ENCODE measurements at places on chromosomes 1 and 21. TPM values are rescaled to one million over a fixed set of nuclear protein-coding genes. Genes with fewer than 3 reads are reported as not detected.
A peak's percentile ranks its signal among the peaks of the same experiment; 100 is the strongest.

NHLH1 gene
- not detected for total RNA-seq

AMY1A gene
- total RNA-seq: not detected

SPRR2E gene
- 11.8 TPM for total RNA-seq

SPATA46 gene
- total RNA-seq: not detected

SLC30A1 gene
- total RNA-seq: 19.2 TPM

FAM163A gene
- total RNA-seq: 2.5 TPM

DDR2 gene
- total RNA-seq: 153 TPM

NKAIN1 gene
- not detected for total RNA-seq

LCE1A gene
- total RNA-seq: not detected

OR6K3 gene
- total RNA-seq: not detected

LCK gene
- total RNA-seq: 6.4 TPM

DNA sequence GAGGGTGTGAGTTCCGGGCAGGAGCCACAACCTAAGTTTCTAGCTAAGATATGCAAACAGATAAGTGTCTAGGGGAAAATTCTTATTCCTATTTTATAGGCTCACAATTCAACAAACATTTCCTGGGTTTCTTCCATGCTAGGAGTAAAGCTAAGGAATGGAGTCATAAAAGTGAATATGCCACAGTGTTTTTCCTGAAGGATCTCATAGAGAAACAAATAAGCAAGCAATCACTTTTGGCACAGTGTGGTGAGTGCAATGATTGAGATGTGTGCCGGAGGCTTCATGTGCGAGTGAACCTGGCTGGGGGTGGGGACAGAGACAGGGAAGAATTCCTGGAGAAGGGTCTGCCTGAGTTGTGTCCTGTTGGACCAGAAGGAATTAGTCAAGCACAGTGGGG, 147.4 kb downstream of the TENT5C start:
- no peak for DNase-seq

DNA sequence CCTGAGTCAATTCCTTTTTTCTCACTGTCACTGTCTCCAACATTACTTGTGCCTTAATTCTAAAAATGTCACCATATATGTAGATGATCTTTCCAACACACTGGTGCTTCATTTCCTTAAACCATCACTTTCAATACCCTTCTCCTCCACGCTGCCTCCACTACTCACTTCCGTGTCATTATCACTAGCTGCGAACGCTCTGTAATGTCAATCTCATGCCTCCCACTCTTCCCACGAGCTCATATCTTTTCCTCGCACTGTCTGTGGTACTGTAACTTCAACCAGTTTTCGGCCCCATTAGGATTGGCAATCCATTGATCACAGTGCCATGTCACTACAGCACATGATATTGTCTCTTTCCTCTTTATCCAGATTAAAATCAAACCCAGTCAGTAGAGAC, 61.6 kb downstream of the PLD5 start:
- no peak for DNase-seq

DNA sequence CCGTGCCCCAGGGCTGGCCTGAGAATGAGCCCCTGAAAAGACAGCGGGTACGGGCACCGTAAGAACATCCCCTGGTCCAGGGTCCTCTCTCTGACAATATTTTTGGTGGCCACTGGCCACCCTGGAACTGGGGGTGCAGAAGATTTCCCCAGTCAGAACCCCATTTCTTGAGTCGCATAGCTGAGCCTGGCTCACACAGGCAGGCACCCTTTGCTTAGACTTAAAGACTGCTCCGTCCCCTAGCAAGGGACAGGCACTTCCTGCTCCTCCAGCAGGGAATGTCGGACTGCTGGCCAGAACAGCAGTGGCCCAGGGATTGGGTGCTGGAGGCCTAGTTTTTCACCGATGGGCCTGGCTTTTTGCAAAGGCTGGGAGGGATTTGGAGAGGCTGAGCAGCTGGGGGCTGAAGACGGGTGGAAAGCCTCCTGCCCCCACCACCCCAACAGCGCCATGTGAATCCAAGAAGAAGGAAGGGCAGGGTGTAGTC, 4.3 kb downstream of the OLIG2 start:
- DNase-seq: no peak

GRCh38 chr1:39852876-39853275, 30.4 kb downstream of the TRIT1 start:
- no peak for DNase-seq

DNA sequence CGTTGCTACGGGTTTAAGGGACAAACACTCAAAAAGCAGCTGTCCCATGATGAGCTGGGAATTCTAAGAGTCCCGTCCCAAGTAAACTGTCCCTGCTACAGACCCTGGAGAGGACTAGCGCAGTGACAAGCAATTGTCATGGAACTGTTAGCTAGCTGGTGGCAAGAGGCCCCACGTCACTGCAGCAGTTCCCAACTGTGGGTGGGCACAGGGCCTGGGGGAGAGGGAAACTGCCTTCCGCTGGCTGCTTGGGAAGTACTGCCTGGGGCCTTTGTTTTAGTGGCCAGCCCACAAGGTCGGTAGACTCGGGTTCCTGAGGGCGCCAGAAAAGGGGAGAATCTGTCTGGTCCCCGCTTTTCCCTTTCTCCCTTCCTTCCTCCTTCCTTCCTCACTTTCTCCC, 97.4 kb downstream of the LACTBL1 start:
- DNase-seq: no peak

GRCh38 chr1:27682351-27682944, 10.5 kb upstream of the IFI6 start:
- no peak for DNase-seq

DNA sequence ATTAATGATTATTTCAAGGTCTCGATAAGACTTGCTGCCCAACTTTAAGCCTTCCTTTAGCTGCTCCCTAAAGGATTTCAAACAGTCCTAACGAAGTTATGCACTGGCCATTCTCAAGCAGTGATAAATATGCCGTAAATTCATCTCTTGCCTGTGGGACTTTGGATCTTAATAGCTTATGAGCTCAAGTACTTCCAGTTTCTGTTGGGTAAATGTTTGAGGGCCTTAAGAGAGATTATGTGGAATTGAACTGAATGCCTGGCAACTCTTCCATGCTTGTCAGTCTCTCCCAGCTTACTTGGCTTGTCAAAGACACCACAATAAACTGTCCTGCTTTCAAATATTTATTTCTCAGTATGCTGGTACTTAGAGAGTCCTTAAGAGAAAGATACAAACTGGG, 3.5 kb upstream of the OR10J4 start:
- DNase-seq: no peak

DNA sequence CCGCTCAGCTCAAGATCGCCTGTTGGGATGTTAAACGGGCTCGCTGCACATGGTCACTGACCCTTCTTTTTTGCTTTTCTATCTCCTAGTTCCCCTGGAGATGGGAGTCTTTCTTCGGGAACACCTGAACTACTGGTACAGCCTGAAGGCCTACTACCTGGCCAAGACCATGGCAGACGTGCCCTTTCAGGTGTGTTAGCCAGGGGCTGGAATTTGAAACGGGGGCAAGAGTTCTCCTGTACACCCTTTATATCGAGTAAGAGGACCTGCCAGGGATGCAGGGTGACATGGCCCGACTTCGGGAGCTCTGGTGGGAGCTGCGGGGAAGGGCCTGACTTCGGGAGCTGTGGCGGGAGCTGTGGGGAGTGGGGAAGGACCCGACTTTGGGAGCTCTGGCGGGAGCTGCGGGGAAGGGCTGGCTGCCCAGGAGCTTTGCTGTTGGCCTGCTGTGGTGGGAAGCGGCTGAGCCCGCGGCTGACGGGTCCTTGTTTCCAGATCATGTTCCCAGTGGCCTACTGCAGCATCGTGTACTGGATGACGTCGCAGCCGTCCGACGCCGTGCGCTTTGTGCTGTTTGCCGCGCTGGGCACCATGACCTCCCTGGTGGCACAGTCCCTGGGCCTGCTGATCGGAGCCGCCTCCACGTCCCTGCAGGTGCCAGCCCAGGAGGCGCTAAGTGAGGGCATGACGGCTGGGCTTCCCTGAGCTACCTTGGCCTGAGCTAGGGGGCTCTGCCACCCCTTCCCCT, 24.0 kb downstream of the TFF3 start:
- DNase-seq: no peak

GRCh38 chr1:153532181-153532580, 3.6 kb downstream of the S100A6 start:
- DNase-seq: no peak

GRCh38 chr1:7046314-7046713, 261.1 kb downstream of the CAMTA1 start:
- no peak for DNase-seq

DNA sequence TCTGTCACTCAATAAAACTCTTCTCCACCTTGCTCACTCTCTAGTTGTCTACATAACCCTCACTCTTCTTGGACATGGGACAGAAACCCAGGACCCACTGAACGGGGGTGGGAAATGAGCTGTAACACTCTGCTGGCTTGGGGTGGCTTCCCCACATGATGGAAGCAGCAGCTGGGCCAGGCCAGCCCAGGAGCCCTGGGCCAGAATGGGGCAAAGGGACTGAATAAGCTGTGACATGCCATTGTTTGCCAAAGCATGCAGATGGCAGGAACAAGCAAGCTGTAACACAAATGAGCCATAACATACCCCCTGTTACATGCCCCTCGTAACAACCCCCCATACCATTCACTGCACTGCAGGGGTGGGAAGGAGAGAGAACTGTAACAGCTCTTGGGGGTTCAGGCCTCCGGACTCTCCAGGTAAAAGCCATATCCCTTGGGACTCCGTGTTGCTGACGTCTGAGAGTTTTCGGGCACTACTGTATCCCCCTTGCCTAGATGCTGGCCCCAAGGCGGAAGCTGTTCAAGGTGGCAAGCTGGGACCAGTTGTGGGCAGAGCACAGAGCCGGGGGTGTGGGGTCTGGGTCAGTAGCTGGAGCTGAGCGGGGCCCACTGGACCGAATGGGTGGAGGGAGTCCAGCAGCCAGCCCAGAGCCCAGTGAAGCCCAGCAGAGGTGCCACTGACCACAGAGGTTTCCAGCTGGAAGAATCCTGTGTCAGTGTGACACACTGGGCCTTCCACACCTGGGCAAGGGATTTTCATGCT, 56.1 kb upstream of the DMRTB1 start:
- peak; percentile 77 for DNase-seq

GRCh38 chr1:39910263-39910662, 8.5 kb upstream of the MYCL start:
- no peak for DNase-seq

GRCh38 chr1:20485527-20486456, at the start of gene CAMK2N1:
CAMK2N1 (minus strand) TSS chr1:20486210; CDS start chr1:20485379, 831 bp downstream.
- DNase-seq: no peak

DNA sequence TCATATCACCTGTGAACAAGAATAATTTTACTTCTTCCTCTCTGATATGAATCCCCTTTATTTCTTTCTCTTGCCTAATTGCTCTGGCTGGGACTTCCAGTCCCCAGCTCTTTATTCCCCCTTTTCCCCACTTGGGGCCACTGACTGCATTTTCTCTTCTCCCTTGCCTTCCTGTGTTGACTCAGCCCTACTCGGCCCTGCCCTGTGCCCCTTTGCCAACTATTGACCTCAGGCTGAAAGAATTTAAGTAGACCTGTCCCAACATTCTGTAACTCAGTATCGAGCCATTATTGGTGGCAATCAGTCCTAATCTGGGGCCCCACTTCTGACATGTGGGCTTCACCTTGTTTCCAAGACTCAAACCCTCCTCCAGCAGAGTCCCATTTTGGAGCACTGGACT, 60.6 kb upstream of the STUM start:
- no peak for DNase-seq

- no peak for DNase-seq
These were observed 159.5 kb downstream of the SLC45A1 start for GRCh38 chr1:8477166-8477982.

- DNase-seq: no peak
These were observed 277.1 kb downstream of the AKT3 start for GRCh38 chr1:243572940-243573339.

DNA sequence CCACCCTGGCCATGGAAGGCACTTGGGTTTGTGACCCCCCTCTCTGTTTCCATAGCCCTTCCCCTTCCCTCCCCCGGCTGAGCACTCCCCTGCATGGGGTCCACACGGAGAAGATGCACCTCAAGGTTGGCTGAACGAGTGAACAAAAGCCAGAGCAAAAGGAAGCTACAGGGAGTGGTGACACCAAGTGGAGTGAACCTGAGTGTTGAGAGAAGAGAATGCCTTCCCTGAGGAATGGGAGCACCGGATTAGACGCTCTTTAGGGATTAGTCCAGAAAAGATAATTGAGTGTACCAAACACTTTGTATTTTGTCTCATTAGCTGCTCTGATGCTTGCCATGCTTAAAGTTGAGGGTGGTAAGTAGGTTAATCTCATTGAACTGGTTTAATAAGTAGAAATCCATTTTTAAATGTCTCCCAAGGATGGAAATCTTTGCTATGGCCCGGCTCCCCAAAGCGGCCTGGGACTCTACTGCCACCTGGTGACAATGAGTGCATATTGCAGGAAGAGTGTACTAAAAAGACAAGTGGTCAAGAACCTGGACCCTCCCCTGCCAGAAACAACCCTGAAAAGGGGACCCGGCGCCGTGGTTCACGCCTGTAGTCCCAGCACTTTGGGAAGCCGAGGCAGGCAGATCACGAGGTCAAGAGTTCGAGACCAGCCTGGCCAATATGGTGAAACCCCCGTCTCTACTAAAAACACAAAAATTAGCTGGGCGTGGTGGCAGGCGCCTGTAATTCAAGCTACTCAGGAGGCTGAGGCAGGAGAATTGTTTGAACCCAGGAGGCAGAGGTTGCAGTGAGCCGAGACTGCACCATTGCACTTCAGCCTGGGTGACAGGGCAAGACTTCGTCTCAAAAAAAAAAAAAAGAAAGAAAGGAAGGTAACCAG, 150.6 kb upstream of the ZC3H12A start:
- DNase-seq: no peak

GRCh38 chr1:202069662-202070061, 53.1 kb upstream of the GPR37L1 start:
- no peak for DNase-seq

Measured in vagina (tissue), 2 donors.